ENCODE measurements at places on chromosomes 7 and 10.

- no peak for DNase-seq
Observed at GRCh38 chr7:108245523-108246226, 115.5 kb upstream of the LAMB4 start.

DNA sequence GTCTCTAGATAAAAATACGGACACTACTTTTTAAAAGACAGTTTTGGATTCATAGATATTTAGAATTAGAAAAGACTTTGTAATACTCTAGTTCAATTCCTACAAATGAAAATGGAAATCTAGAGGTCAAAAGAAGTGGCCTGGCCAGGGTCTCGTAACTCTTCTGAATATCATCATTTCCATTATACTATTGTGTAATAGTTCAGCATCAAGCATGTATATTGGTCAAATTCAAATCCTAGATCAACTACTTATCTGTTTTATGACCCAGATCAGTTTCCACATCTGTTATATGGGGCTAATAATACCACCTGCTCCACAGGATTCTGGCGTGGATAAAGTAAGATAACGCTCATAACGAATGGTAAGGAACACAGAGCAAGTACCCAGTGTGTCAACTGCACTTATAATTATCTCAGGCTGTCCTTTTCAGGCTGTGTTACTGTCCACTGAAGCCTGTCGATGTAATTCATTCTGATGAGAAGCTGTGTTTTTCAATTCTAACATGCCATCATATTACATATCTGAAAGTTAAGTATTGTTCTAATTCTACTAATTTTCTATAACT is 54.3 kb downstream of the ARHGAP21 start:
- DNase-seq: no peak

GRCh38 chr10:5659702-5660528 is 6.5 kb downstream of the ASB13 start:
- DNase-seq: no peak

- no peak for DNase-seq
Observed at GRCh38 chr7:1666317-1666822, 3.7 kb upstream of the ELFN1 start.

DNA sequence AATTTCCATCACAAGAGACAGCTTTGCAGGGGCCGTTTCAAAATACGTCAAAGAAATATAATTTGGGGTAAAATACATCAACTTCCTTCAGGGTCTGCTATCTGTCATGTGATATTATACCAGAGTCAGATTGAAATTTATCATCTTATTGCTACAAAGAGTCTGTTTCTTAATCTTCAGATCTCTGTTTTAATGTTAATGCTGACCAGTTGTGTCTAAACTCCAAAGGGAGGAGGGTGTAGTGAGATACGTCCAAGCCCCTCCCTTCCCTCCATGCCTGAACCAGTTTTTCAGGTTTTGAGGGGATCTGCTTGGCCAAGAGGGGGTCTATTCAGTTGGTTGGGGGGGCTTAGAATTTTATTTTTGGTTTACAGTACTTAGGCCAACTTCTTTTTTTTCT is 891.6 kb downstream of the GRM8 start:
- DNase-seq: no peak

DNA sequence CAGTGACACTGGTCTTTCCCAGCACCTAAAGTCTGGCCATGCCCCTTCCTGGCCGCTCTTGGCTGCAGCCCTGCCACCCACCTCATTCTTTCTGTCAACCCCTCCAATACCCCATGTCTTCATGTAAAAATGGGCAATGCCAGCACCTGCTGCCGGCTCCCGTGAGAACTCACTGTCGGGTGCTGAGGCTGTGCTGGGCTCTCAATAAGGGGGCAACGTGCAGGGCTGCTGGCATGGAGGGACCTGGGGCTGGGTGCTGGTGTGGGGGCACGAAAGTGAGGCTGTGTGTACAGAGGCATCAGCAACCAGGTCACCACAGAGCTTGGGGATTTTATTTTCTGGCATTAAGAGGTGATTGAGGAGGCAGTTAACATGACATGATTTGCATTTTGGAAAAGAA is 65.3 kb downstream of the ALOX5 start:
- no peak for DNase-seq

DNA sequence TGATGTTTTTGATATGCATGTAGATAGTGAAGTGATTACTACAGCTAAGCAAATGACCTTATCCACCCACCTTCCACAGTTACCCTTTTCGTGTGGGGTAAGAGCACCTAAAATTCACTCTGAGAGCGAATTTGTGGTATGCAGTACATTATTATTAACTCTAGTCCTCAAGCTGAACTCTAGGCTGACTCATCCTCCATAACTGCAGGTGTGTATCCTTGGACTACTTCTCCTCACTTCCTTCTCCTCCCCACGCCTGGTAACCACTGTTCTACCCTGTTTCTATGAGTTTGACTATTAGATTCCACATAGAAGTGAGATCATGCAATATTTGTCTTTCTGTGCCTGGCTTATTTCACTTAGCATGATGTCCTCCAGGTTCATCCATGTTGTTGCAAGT is 484.6 kb downstream of the GATA3 start:
- no peak for DNase-seq

DNA sequence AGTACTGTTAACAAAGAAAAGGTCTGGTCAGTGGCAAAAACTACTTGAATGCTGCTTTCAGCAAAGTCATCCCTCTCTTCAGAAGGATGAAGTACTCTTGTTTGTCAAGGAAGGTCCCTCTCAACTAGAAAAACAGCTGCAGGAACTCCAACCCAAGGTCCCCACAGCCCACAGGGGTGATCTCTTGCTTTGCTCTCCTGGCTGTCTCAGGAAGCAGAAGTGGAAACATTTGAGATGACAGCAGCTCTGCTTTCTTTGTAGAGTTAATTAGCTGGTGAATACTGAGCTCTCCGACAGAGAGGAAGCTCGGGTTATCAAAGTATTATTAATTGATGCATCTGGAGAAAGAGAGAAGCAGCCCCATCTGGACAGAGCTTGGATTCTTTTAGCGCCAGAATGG is 25.4 kb upstream of the LRGUK start:
- no peak for DNase-seq

- DNase-seq: no peak
Observed at GRCh38 chr10:87846023-87846422, 17.3 kb downstream of the KLLN start.

DNA sequence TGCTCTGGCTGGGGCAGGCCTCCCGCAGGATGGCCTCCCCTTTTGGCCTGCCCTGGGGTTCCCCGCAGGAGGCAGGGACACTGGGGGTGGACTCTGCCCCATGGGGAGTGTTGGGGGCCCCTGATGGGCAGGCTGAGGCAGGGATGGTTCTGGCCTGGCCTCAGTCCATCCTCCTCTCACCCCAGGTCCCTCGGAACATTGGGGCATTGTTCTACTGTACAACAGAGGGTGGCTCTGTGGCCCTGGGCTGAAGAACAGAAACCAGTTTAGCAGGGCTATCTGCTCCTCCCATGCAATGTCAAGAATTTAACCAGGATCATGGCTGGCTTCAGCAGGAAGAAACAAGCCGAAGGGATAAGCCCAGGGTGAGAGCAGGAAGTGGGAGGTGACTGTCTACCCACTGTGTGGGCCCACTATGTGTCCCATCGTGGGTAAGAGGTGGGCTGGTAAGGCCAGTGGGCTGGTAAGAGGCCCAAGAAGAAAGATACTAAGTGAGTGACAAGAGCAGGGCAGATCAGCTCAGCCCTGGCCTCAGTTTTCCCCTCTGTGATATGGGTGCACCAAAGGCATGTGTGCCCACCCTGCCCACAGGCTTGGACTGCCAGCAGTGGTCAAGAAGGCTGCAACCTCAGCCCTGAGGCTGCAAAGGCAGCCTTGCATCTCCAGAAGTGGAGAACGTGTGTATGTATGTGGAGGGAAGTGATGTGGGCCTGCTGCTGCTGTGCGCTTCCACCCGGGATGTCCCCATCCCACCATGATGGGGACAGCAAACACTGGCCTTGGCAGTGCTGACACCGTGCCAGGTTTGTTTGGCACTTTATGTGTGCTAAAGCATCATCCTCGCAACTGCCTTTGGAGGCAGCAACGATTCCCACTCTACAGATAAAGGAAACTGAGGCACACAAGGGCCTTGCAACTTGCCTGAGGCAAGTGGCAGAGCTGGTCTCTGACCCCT is 138.9 kb downstream of the SH3PXD2A start:
- DNase-seq: no peak

GRCh38 chr7:75924889-75925288 is 9.9 kb downstream of the POR start:
- no peak for DNase-seq

- DNase-seq: no peak
Observed at GRCh38 chr7:127996253-127997071, 34.8 kb downstream of the LRRC4 start.

GRCh38 chr7:134073276-134073675 is 53.9 kb upstream of the LRGUK start:
- DNase-seq: no peak

GRCh38 chr7:124800386-124800785 is 34.8 kb upstream of the GPR37 start:
- DNase-seq: no peak

DNA sequence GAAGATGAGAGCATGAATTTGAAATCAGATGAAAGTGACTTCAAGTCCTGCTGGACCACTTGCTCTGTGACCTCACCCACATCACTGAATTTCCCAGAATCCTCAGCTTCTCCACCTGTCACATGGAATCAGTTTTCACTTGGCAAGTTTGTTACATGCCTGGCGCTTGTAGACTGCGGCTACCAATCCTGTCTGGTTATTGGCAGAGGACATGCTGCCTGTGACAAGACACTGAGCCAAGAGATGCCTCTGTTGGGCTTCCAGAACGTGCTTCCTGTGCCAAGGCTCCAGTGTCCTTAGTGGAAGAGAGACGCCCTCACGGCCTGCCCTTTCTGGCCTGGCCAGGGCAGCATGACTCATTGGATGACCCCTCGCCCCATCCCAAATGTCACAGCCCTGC is 4.4 kb upstream of the MYL10 start:
- no peak for DNase-seq

DNA sequence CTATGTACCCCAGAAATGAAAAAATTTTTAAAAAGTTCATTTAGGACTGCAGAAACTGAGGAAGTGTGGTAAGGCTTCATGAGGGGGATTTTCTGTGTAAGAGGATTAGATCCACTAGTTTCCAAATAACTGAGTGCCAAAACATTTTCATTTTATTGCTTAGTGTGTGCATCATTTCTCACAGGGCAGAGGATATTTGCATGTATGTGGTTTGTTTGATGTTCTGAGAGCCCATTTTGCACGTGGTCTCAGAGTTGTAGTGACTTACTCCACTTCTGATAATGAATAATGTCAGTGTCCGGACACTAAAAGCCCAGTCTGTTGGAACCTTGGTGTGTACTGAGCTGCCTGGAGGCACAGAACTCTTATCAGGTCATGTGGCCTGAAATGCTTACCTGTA is 299.9 kb downstream of the AUTS2 start:
- DNase-seq: no peak

GRCh38 chr7:104024632-104025031 is 35.2 kb upstream of the RELN start:
- DNase-seq: no peak

DNA sequence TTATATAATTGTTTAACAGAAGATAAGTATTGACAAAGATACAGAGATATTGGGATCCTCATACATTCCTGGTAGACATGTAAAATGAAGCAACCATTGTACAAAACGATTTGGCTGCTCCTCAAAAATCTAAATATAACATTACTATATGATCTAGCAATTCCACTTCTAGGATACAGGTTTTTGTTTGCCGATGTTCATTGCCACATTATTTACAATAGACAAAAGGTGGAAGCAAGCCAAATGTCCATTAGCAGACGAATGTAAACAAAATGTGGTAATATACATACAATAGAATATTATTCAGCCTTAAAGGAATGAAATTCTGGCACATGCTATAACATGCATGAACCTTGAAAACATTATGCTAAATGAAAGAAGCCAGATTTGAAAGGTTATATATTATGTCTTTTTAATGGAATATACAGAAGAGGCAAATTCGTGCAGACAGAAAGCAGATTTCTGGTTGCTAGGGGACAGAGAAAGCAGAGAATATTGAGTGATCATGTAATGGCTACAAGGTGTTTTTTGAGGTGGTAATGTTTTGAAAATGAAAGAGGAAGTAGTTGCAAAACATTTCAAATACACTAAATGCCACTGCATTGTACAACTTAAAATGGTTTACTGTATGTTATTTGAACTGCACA is 44.9 kb downstream of the POLR1F start:
- no peak for DNase-seq

DNA sequence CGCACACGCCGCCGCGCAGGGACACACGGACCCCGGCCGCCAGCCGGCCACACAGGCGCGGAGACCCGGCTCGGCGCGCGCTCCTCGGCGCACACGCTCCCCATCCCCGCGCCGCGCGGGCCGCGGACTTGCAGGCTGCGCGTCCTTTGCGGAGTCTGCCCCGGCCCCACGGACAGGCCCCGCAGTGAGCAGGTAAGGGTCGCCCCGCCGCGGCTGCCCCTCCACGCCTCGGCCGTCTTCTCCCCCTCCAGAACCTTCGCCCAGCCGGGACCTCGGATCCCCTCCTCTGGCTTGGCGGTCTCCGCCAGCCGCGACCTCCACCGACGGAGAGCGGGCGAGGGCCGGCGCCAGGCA is 356 bp downstream of the ADCYAP1R1 start:
- no peak for DNase-seq

GRCh38 chr10:21166557-21167287 is 269.6 kb upstream of the NEBL start:
- no peak for DNase-seq

DNA sequence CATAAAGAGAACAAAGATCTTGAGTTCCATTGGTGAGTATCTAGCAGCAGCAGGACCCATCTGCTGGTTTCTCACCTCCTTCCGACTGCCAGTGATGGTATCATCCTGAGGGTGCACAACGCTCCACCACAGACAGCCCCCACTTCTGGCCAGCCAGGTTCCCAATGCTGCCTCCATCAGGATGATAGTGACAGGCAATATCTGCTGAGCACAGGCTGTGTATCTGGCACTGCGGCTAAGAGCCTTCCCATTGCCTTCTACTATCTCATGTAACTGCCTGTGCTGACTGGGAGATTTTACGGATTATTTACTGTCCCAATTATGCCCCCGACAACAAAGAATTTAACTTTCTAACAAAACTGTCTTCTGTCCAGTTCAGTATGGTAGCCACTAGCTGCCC is 352.4 kb upstream of the AOAH start:
- no peak for DNase-seq

DNA sequence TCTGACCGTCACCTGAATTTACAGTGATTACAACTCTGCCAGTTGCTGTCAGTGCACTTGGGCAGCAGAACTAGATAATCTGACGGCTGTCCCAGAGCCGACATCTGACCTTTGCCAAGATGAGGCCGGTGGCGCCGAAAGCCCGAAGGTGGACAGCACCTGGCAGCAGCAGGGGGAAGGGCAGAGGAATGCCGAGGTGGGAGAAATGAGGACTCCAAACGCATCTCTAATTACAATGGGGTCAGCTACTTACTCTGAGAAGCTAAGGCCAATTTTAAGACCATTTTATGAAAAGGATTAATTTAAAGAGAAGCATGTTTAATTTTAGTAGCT is 33.8 kb downstream of the TRIM8 start:
- DNase-seq: no peak

GRCh38 chr7:14888962-14889361 is 13.6 kb downstream of the DGKB start:
- DNase-seq: no peak

- DNase-seq: no peak
Observed at GRCh38 chr7:11327633-11328032, 354.0 kb downstream of the PHF14 start.

All from cortex of kidney (tissue), 1 donor.